Activated CD4-positive, alpha-beta T cell treated with anti-CD3 and anti-CD28 coated beads, Interleukin-2, amount 50 U/mL, for 1 hour (primary cell): ENCODE measurements at places on chromosomes 6 and 20.

DNA sequence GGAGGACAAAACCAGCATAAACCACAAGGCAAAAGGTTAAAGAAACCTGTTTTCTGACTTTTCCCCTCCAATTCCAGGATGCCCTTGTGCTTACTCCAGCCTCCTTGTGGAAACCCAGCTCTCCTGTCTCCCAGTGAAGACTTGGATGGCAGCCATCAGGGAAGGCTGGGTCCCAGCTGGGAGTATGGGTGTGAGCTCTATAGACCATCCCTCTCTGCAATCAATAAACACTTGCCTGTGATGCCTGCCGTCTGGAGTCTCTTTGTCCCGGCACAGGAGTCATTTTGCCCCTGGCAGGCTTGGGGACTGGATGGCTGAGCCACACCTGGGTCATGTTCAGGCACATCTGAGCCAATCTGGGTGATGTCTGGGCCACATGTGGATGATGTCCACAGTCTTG is 26.6 kb downstream of the BPIFB1 start:
- no peak for DNase-seq

DNA sequence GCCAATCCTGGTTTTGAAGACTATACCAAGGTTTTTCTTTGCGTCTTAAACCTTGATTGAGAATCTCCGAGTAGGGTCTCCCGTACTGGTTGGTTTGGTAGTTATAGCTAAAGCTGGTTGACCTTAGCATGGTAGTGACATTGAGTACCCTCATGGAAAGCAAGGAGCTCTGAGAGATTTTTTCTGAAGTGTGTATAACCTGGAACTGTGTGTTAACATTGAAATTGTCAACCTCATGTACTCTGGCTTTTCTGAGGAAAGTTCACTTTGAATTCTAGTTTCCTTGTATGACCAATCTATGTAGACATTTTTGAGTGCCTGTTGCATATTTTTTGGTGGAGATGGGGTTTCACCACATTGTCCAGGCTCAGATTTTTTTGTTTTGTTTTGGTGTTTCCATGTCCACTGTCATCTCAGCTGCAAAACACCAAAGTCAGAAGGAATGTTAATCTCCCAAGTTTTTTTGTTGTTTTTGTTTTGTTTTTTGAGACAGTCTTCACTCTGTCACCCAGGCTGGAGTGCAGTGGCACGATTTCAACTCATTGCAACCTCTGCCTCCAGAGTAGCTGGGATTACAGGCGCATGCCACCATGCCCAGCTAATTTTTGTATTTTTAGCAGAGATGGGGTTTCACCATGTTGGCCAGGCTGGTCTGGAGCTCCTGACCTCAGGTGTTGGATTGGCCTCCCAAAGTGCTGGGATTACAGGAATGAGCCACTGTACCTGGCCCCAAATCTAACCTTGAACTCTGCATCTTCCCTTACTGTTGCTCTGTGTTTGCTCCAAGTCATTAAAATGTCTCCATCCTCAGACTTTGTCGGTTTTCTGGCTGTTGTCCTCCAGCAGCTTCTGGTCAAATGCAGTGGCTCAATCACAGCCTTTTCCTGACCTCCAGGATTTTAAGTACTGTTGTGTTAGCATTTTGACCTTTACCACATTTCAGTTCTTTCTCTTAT is 4.3 kb downstream of the RPS12 start:
- DNase-seq = no peak

- DNase-seq = no peak
These were observed 4.6 kb downstream of the TGM3 start for GRCh38 chr20:2300420-2300819.

GRCh38 chr6:145850671-145851070 is 36.1 kb upstream of the FBXO30 start:
- no peak for DNase-seq
